HCEC 1CT (cell line): ENCODE measurements at places on chromosomes 2 and 18.

DNA sequence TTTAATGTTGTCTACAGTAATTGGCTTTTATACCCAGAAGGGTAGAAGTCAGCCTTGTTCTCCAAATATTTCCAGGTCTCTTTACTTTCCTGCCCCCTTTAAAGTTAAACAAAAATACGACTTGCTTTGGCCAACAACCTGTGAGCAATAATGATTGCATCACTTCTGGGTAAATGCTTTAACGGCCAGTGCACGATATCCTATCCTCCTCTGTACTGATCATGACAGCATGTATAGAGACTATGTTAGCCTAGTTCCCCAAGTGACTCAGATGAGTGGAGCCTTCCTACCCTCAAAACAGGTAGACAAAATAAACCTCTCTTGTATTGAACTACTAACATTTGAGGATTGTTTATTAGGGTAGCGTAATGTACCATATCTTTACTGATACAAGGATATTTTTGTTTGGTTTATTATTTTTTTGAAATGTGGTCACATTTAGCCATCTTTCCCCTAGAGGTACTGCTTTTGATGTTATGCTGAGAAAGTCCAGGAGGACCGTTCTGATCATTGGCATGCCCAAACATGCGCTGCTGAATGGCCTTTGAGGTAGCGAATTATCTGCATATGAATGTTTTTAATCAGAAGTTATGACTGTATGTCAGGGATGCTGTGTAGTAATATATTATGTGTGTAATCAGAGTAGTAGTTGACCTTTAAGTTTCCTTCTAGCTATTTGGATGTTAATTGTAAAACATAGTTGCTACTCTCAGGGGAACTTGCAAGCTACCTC, 262.6 kb upstream of the DCC start:
- DNase-seq: no peak

DNA sequence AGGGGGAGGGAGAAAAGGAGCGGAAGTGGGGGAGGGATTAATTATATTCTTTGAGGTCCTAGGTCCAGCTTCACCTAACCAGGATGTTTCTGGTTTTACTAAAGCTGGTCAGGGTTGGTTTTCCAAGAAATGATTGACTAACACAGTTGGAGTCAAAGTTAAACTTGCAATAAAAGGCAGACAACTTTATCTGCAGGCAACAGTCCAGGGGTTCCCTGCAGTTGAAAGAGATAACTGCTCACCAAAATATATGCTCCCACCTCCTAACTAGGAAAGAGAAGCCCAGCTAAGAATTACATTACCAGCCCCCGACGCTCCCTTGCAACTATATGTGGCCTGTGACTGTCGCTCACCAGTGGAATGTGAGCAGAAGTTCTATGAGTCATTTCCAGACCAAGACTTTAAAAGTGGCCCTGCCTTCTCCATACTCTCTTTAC, 140.0 kb upstream of the PKDCC start:
- DNase-seq: no peak

- DNase-seq: peak; percentile 56
Observed at GRCh38 chr18:47263430-47264307, 12.2 kb upstream of the SKOR2 start.

DNA sequence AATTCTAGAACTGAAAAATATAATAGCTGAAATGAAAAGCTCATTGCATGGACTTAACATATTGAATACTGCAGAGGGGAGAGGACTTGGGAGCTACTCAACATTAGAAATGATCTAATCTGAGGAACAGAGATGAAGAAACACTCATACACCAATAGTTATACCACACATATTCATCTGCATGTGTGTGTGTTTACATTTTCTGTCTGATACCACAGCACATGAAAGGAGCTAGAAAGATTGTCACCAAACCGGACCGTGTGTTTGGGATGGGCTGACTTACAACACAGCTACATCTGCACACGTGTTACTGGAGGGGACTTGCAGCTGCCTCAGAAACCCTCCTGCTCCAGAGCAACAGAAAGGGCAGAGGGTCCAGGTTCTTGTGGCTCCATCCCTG, 47.8 kb downstream of the PXDN start:
- DNase-seq: no peak

DNA sequence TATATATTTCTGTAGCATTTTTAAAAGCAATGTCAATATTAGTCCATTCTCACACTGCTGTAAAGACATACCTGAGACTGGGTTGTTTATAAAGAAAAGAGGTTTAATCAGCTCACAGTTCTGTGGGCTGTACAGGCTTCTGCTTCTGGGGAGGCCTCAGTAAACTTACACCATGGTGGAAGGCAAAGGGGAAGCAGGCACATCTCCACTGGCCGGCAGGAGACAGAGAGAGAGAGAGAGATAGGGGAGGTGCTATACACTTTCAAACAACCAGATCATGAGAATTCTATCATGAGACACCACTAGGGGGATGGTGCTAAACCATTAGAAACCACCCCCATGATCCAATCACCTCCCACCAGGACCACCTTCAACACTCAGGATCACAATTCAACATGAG, 43.1 kb downstream of the CHMP3 start:
- DNase-seq: no peak

GRCh38 chr18:4854671-4855070, 342.4 kb downstream of the AKAIN1 start:
- no peak for DNase-seq
